ENCODE measurements at places on chromosomes 4 and X.
A peak's percentile ranks its signal among the peaks of the same experiment; 100 is the strongest.

GRCh38 chr4:183571350-183571941 lies 66.6 kb downstream of the ING2 start:
- DNase-seq: no peak

GRCh38 chr4:123444290-123444731 lies 47.7 kb downstream of the SPRY1 start:
- DNase-seq: no peak

- no peak for DNase-seq
These were observed 496.6 kb downstream of the STIM2 start for GRCh38 chr4:27357283-27357682.

- no peak for DNase-seq
These were observed 1535.3 kb upstream of the PCDH10 start for GRCh38 chr4:131613824-131614216.

- DNase-seq: no peak
These were observed 38.8 kb upstream of the STIM2 start for GRCh38 chr4:26821677-26822503.

- no peak for DNase-seq
These were observed 391.8 kb upstream of the CPXCR1 start for GRCh38 chrX:88355252-88355651.

- no peak for DNase-seq
These were observed 9.4 kb downstream of the TMEM187 start for GRCh38 chrX:153981771-153982533.

DNA sequence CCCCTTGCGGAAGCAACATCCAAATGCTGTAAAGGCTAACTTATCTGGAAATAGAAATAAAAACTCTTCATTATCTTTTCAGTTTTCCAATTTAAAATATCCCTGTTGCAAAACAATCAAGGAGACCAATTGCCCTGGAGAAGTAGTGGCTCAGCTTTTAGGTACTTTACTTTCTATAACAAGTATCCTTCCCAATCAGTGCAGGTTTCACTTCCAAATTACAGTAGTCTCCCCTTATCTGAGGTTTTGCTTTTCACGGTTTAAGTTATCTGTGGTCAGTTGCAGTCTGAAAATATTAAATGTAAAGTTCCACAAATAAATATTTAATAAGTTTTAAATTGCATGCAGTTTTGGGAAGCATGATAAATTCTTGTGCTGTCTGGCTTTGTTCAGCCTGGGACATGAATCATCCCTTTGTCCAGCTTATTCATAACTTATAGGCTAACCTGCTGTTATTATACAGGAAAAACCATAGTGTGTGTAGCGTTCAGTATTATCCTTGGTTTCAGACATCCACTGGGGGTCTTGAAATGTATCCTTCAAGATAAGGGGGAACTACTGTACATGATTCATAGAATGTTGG lies 973.1 kb upstream of the GRID2 start:
- no peak for DNase-seq

DNA sequence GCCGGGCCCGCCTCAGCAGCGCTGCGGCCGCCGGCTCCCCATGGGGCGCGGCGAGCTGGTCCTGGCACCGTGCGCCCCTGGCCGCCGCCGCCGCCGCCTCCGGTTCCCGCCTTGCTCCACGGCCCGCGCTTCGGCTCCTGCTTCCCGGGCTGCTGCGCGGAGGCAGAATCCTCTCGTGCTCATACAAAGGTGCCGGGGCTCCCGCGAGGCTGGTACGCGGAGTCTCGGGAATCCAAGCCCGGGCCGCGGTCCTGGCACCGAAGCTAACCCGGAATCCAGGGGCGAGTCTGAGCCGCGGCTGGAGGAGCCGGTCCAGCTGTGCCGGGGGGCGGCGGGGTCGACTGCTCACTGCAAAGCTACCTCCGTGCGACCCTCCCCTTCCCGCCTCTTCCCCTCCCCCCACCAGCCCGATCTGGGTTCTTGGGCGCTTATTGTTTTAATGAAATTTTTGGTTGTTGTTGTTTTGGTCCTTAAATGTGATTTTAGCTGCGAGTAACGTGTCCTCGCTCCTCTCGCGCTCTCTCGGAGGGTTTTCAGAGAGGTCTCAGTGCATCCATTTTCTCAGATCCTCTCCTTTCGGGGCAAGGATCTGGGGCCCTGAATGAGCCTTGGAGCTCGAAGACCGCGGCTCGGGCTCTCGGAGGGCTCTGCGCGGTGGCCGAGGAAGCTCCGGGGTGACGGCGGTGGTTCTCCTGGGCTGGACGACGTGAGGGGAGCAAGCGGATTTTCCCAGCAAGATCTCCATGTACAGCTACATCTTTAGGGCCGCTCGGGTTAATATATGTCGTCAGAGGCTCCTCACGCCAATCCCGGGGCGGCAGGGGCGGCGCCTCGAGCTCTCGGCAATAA lies at the start of gene HAND2:
HAND2 (minus strand) TSS at position 753 of the 849 bp plus-strand sequence. CDS start 940 bp downstream, outside the sequence.
- DNase-seq: no peak

- no peak for DNase-seq
These were observed 755.8 kb upstream of the LCORL start for GRCh38 chr4:18777190-18777930.

DNA sequence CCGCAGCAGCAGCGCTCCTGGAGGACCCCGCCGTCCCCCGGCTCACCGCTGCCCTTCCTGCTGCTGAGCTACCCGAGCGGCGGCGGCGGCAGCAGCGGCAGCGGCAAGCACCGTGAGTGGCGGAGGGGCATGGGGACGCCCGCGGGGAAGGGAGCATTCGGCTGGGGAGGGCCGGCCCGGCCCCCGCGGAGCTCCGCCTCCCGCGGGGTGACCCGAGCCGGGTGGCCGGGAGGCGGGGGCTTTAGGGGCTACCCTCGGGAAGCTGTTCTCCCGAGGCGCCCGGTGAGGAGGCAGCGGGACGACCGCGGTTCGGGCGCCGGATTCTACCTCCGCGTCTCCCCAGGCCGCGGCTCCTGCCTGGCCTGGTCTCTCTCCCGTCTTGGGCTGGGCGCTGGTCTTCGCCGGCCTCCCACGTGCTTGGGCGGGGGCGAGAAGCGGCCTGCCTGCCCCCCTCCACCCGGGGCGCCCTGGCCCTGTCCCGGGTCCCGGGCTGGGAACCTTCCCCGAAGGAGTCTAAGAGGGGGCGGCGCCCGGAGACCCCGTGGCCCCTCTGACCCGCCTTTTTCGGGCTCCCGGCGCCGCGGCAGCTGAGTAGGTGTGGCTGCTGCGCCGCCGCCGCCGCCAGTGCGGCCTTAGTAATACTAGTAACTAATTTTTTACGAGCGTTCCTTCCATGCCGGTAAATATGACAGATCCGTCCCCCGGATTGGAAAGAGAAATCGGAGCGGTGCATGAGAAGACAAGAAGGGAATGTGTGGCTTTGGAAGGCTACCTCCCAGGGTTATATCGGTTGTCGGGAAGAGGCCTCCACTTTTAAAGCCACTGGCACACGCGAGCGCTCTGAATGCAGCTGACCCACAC lies 16.4 kb upstream of the RUFY3 start:
- peak; percentile 43 for DNase-seq

GRCh38 chrX:20913760-20914159 lies 460.5 kb upstream of the CNKSR2 start:
- no peak for DNase-seq

DNA sequence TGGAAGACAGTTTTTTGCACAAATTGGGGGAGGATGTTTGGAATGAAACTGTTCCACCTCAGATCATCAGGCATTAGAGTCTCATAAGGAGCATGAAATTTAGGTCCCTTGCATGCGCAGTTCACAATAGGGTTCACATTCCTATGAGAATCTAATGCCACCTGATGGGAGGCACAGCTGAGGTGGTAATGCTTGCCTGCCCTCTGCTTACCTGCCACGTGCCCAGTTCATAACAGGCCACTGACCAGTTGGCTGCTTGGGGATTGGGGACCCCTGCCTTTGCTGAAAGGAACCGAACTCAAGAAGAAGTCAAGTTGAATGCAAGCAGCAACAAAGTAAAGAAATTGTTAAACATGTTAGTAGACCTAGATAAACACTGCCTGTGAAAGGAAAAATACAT lies 4.6 kb upstream of the HSPA4L start:
- DNase-seq: no peak

DNA sequence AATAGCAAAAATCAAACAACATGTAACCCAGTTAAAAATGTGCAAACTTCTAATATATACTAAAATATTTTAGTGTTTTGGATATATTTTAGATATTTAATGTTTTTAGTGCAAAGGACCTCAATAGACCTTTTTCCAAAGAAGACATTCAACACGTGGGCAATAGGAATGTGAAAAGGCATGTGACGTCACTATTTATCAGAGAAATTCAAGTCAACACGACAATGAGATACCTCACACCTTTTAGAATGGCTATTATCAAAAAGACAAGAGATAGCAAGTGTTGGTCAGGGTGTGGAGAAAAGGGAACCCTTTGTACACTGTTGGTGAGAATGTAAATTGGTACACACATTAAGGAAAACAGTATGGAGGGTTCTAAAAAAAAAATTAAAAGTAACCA lies 115.6 kb upstream of the FAM47B start:
- no peak for DNase-seq

- no peak for DNase-seq
These were observed 13.3 kb downstream of the YIPF7 start for GRCh38 chr4:44638091-44638490.

- no peak for DNase-seq
These were observed 193.9 kb upstream of the SPOCK3 start for GRCh38 chr4:167428156-167428555.

GRCh38 chrX:111719426-111720210 lies 38.6 kb downstream of the ALG13 start:
- no peak for DNase-seq

DNA sequence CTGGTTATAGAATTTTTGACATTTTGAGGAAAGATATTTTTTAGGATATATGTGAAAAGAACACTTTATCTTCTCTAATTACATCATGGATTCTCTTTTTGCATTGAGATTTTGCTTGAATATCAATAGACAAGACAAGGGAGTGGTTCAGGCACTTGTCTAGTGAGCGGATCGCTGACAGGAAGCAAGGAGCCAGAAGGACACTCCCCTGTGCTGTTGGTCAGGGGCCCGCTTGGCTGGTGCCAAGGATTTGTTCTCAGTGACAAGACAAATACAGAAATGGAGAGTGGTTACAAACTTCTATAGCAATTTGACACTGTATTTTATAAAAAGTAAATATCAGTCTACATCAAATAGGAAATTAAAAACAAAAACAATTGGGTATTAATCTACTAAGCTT lies 60.0 kb downstream of the SLC9B1 start:
- no peak for DNase-seq

DNA sequence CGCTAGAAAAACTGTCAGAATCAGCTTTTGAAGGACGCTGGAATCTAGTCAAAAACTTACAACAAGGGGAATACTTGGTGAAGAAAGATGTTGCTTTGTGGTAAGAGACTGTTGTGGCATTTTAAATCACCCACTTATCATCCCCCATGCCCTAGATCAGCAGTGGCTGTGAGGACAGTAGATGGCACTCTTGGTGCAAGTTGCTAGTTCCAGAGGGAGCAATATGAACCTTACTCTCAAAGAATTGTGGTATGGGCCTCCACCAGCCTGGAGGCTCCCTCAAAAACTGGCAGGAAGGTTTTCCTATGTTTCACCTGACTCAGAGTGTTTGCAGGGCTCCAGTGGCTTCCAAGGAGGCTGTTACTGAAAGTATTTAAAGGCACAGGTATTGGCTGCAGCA lies 37.7 kb upstream of the SLC16A2 start:
- DNase-seq: no peak
